Pons (tissue), 1 donor: ENCODE measurements at places on chromosomes 1 and 21.

- no peak for DNase-seq
These were observed 29.9 kb downstream of the LRRC38 start for GRCh38 chr1:13483946-13484345.

GRCh38 chr21:35749904-35750303 is 310.4 kb downstream of the SETD4 start:
- no peak for DNase-seq

DNA sequence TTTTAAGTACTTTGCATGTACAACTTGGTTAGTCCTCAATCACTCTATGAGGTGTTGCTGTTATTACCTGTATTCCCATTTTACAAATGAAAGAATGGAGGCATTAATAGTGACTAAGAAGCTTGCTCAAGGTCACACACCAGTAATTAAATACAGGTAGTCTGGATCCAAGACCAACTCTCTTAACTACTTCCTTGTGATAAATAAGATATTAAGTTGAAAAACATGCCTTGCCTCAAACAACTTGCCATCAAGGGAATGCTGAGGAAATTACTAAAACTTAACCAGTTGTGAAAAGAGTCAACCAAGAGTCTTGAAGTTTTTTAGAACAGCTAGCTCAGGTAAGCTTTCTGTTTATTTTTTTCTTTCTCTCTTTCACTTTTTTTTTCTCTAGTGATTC is 21.0 kb upstream of the LAMC1 start:
- no peak for DNase-seq

DNA sequence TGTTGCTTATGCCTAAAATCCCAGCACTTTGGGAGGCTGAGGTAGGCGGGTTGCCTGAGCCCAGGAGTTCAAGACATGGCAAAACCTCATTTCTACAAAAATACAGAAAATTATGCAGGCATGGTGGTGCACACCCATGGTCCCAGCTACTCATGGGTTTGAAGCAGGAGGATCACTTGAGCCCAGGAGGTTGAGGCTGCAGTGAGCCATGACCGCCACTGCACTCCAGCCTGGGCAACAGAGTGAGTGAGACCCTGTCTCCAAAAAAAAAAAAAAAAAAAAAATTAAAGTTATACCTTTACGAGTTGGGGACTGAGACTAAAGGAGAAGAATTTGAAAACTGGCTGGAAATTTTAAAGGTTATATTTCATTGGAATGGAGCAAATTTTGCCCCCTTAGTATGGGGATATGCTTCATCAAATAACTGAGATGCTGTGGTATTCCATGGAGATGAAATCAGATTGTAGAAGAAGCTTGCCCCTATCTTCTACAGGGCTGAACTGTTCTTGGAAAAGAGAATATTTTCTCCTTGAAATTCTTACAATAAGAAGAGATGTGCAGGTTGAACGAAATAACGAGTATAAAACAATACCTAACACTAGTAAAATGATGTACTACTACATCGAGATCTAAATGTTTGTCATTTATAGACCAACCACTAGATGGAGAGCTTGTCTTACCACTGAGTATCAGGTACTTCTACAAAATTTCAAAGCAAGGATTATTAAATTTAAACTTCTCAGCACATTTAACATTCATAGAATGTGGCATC is 34.9 kb upstream of the SCYL3 start:
- DNase-seq = peak; percentile 64

GRCh38 chr21:39313042-39313570 is 326 bp downstream of the BRWD1 start:
- DNase-seq = no peak

DNA sequence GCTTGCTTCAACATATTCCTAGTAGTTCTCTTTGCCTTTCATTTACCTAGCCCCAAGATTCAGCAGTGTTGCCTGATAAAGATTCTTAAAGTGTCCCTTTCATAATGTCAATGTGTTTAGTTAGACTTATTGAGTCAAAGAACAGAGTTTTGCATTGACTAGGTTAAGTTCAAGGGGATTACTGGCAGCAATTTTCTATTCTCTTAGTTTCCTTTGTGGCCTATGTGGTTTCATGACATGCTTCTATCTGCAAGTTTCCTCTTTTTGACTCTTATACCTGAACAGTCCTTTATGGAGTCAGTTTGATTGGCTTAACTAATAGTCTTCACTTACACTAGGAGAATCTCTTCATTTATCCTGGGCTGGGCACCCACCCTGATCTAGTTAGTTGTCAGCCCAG is 151.3 kb downstream of the ADGRL4 start:
- DNase-seq = no peak

- no peak for DNase-seq
These were observed 9.6 kb downstream of the RBM15 start for GRCh38 chr1:110348771-110349170.

DNA sequence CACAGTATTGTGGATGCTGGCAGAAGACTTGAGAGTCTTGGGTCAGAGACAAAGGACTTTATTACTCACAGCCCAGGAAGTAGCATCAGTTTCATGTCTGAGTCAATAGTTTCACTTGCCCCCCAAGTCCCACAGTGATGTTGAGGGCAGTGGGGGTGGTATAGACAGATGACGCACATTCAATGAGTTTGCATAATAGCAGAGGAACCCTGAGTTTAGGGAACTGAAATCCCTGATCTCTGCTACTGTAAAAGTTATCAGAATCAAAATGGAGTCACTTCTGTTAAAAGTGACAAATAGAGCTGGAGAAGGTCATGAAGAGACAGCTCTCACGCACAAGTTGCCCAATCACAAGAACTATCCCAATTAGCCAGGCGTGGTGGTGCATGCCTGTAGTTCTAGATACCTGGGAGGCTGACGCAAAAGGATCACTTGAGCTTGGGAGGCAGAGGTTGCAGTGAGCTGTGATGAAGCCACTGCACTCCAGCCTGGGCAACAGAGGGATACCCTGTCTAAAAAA is 11.5 kb upstream of the HCRTR1 start:
- no peak for DNase-seq

DNA sequence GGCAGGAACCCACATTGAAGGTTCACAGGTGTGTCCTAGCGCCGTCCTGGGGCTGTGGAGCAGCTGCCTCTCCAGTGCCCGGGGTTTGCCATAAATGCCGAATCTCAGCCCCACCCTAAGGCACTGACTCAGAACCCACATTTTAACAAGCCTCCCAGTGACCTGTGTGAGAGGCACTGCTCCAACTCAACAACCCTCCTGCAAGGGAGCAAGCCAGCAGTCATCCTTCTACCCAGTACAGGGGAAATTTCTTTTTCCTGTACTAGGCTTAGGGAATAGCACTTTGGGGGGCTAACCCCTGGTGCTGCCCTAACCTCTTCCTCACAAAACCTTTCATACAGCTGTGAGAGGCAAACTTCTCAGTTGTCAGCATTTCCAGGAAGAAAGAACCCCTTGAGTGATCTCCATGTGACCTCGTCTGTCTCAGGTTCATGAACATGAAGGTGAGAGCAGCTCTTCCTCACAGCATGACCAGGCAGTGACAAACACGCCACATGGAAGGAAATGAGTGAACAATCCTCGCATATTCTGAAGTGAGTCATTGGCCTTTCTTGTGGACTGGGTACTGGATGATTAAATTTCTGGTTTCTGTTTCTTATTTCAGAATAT is 11.4 kb upstream of the BCAR3 start:
- no peak for DNase-seq

- no peak for DNase-seq
These were observed 21.2 kb downstream of the PTGS2 start for GRCh38 chr1:186658999-186659398.

DNA sequence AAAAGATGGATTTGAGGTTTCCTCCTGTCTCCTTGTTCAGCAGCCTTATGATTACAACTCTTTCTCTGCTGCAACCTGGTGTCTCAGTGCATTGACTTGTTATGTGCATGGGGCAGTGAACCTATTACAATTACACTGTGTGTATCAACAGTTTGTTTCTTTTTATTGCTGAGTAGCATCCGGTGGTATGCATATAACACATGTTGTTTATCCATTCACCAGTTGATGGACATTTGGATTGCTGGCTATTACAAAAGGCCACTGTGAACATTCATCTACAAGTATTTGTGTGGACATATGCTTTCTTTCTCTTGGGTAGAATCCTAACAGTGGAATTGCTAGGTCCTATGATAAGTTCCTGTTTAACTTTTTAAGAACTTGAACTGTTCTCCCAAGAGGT is 65.9 kb downstream of the FMO4 start:
- DNase-seq = no peak

DNA sequence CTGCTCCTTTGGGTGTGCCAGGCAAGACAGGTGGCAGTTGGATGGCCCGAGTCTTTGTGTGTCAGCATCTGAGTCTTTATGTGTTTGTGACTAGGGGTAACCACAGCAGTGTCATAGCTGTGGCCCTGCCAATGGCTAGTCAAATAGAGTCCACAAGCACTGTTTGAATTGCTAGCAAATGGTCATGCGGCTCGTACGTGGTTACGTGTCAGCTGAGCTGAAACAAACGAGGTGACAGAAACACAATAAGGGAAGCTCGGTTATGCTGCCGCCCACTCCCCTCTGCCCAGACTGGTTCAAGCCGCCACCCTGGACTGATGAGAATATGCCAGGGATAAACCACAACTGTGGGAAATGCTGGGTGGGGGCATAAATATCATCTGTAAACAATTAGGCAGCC is 174.3 kb upstream of the LMO4 start:
- DNase-seq = peak; percentile 50

DNA sequence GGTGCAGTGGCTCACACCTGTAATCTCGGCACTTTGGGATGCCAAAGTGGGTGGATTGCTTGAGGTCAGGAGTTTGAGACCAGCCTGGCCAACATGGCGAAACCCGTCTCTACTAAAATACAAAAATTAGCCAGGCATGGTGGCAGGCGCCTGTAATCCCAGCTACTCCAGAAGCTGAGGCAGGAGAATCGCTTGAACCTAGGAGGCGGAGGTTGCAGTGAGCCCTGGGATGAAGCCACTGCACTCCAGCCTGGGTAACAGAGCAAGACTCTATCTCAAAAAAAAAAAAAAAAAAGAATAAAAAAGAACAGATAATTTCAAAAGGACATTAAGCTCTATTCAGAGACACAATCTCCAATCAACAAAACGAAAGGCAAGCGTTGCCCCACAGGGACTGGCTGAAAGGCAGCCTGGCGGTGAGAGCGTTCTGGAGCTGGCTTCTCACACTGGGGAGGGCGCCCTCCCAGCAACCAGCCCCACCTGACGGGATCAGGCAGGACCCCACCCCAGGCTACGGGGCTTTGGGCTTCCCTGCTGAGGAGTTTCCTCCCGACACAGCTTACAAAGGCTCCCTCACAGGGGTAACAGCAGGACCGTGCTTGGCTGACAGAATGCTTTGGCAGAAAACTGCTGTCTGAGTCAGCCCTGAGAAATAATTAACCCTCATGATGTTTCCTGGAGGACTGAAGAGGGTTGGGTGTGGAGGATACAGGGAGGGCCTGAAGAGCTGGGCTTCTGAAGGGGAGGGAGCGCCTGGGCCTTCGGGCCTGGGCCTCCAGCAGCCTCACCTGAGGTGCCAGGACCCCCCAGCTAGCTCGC is 31.1 kb upstream of the SRP9 start:
- DNase-seq = peak; percentile 48

- no peak for DNase-seq
These were observed 2.2 kb downstream of the IKBKE start for GRCh38 chr1:206472454-206472853.

- DNase-seq = no peak
These were observed 354.4 kb downstream of the SETD4 start for GRCh38 chr21:35705888-35706287.

GRCh38 chr1:169517558-169518186 is 31.9 kb upstream of the SLC19A2 start:
- no peak for DNase-seq

GRCh38 chr1:71101839-71102376 is 21.1 kb upstream of the ZRANB2 start:
- DNase-seq = no peak

DNA sequence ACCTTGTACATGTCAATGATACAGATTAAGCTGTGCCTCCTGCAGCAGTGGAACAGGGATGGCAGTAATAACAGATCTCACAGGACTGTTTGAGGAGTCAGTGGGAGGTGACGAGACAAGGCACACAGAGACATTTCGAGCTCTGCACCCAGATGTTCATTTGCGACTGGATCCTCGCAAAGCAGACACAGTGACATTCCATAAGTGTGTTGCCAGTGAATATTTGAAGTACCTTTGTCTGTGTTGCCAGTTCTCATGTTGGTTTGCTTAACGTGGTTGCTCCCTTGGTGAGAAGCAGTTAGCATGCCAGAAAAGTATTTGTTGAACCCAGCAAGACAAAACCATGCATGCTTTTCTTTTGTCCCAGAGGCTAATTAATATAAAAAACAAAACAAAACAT is 67.0 kb downstream of the NID1 start:
- no peak for DNase-seq

- DNase-seq = no peak
These were observed 756 bp downstream of the RLF start for GRCh38 chr1:40161888-40162397.

DNA sequence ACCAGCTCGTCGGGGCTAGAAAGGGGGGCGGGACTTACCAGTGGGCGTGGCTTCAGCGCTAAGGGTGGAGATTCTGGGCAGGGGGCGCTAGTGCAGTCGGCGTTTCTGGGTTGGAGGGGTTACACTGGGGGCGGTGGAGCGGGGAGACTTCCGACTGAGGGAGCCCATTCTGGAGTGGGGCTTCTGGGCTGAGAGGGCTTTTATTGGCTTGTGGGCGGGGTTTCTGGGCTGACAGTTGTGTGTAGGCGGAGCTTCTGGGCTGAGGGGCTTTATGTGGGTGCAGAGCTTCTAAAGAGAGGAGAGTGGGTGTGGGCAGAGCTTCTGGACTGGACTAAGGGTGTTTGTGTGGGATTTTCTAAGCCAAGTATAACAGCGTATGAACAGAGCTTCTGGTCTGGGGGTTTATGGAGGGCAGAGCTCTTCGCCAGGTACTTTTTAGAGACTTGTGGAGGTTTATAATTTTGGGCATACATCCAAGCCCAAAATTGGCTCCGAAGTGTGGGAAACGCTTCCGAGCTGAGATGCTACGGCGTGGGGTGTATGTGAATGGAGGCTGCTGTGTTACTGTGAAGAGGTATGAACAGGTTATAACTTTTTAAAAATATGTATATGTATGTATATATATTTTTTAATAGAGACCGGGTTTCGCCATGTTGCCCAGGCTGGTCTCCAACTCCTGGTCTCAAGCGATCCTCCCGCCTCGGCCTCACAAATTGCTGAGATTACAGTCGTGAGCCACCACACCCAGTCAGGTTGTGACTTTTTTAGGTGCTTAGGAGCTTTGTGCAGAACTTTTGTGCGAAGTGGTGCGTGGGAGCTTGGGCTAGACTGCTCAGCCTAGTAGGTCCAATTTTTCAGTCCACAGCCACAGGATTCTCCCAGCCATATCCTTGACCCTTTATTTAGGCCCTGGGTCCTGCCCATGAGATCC is 825 bp downstream of the TMEM39B start:
- no peak for DNase-seq

- no peak for DNase-seq
These were observed 555.8 kb downstream of the DPYD start for GRCh38 chr1:97365026-97365425.

- no peak for DNase-seq
These were observed 41.6 kb downstream of the AK4 start for GRCh38 chr1:65189576-65190115.

GRCh38 chr21:41536827-41537103 is 28.8 kb upstream of the TMPRSS2 start:
- DNase-seq = no peak
